ENCODE measurements at places on chromosomes 11 and 22.

DNA sequence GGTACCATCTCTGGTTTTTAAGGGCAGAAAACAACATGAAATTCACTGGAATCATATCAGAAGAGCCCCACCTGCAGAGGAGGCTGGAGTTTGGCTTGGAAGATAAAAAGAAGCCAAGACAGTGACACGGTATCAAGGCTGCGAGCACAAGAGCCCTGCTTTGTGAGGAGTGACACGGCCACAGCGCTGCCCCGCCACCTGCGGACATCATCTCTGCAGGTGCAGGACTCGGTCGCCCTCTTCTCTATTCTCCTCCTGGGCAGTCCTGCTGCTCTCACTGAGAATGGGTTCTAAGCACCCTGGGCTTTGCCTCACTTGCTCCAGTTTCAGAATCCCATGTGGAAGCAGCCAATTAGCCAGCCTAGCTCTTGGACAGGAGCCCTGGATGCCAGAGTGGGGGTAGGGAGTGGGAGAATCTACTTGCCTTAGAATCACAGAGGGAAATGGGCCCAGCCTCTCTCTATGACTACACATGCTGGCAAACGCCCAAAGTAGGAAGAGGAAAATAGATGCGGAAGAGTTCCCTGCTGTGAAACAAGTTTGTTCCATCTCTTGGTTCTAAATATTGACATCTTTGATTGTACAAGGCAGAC is 17.1 kb downstream of the APOL4 start:
- DNase-seq, result no peak

DNA sequence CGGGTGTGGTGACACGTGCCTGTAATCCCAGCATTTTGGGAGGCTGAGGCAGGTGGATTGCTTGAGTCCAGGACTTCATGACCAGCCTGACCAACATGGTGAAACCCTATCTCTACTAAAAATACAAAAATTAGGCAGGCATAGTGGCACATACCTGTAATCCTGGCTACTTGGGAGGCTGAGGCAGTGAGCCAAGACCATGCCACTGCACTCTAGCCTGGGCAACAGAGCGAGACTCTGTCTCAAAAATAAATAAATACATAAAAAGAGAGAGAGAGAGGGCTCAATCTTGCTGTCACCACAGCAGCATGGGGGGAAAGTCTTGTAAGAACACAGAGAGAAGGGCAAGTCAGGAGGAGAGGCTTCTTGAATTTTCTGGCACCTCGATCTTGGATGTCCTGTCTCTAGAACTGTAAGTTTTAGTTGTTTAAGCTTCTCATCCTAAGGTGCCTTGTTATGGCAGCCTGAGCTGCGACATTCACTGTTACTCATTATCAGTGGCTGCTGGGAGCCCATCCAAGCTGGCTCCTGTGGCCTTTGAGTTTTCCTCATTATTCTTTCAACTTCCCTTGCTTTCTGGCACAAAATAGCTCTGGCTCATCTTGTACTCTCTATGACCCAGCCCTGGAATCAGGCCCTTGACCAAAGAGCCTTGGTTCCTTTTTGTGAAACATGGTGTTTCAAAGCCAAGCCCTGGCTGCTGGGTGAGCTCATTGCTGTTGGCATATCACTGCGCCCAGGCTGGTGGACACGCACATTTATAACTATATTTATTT is 8.0 kb upstream of the PSMC3 start:
- DNase-seq, result no peak

DNA sequence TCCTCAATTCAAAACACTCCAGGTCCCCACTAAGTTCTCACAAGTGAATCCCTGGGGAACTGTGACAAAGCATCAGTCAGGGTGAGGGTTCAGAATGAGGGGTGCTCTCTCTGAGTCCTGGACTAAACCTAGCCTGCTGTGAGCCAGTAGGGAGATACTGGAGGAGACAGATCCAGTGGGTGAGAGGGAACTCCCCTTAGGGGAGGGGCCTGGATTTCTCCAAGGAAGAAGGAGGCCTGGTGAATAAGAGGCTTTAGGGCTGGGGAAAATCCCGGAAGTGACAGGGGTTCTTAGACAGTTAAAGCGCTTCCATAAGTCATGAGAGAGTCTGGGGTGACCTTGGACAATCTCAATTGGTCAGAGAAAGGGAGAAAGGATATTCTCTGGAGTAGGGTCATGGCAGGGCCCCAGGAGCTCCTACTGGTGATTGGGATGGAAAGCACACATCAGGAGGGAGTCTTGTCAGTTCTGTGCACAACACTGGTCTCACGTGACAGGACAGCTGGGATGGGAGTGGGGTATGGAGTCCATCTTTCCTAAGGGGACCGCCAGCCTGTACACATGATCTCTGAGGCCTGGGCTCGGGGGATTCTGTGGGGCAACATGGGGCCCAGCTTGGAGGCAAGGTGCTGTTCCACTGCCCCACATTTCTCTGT is 1.5 kb downstream of the TBC1D10A start:
- DNase-seq, result no peak

DNA sequence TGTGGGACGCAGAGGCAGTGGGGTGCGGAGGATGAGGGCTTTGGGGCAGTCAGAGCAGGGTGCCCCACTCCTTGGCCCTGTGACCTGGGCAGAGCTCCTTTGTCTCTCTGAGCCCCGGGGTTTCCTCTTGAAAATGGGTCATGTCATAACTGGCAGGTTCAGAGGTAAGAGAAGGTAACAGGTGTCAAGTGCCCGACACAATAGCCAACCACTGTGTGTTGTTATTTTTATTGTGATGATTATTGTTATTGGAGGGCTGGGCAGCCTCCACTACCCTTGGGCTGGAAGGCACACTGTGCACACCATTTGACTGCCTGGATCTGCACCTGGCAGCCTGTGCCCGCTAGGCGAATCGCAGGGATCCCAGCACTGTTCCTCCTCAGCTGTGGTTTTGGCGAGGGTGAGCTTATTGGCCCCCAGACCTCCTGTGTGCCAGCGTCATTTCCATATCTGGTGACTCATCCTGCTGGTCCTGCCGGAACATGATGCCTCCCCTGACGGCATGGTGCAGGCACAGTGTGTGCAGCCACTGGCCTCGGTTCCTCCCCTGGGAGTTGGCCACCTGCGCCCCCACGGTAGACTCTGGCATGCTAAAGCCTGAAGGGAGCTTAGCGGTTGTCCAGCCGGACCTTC is 15.4 kb upstream of the SOX10 start:
- DNase-seq, result peak; percentile 11

DNA sequence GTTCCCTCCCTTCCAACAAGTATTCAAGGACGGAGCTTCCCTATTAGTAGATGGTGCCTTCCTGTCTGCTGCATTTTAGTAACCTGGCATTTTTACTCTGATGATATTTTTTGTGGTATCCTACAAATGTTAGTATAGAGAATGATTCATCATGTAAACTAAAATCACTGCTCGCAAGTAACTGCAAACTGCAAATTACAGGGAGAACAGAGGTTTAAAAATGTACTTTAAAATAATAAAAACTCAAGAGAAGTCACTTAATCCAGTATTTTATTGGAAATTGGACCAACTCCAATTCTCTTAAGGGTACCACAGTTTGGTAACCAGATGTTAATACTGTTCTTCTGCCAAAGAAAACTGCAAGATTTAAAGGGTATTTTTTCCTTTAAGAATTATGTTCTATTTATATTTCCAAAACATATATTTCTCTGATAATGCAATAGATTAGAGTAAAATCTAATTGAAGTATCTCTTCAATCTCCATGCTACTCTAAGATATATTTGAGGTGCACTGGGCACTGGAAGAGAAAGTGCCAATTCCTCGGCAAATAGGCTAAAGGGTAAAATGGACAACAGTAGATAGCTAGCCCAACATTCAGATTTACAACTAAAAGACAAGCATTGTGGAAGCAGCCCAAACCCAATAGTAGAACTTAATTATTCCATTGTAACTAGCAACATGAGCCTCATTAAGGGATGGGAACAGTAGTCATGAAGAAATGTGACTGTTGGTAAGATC is 298.0 kb downstream of the TTC28 start:
- no peak for DNase-seq

DNA sequence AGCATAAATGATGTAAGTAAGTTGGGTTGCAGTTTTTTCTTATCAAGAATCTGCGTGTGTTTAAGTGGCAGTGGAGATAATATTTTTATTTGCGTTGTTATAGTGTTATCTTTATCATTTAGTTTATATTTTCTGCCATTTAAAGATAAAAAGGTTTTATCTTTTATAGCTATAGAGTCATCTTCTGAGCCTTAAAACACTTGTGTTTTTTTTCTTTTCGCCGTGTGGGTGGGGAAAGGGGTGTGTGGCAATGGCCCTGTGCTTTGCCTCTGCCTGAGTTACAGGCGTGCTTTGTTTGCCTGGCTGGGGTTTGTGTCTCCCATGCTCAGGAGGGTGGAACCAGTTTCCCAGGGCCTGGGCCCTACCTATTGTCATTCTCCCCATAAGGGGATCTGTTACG is 16.2 kb downstream of the ARHGEF12 start:
- DNase-seq, result no peak

GRCh38 chr11:69914286-69915150 is 95.3 kb upstream of the FGF3 start:
- DNase-seq, result no peak

- DNase-seq, result no peak
Measured at GRCh38 chr11:16204261-16204660, 152.1 kb downstream of the SOX6 start.

GRCh38 chr11:15724601-15725000 is 609.9 kb downstream of the INSC start:
- DNase-seq, result no peak

DNA sequence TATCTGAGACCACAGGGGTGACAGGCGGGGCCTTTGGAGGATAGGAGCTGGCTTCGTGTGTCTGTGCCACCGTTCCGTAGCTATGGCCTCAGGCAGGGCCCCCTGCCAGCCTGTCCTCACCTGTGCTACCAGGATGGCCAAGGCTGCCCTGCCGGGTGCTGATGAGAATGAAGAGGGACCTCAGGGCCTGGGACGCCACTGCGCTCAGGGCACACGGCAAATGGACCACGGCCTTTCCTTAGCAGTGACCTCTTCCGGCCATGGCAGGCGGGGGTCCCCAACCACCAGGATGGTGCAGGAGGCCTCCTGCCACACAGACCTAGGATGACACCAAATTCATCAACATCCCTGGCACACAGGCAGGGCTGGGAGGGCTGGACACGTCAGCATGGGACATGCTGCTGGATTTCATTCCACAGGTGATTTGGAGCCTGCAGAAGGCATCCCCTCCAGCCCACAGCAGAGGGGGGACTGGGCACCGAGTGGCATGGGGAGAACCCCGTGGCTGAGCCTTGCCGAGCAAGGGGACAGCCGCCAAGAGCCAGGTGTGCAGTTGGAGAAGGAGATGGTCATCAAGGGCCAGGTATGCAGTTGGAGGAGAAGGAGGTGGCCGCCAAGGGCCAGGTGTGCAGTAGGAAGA is 1321.0 kb downstream of the BRD1 start:
- DNase-seq, result no peak

DNA sequence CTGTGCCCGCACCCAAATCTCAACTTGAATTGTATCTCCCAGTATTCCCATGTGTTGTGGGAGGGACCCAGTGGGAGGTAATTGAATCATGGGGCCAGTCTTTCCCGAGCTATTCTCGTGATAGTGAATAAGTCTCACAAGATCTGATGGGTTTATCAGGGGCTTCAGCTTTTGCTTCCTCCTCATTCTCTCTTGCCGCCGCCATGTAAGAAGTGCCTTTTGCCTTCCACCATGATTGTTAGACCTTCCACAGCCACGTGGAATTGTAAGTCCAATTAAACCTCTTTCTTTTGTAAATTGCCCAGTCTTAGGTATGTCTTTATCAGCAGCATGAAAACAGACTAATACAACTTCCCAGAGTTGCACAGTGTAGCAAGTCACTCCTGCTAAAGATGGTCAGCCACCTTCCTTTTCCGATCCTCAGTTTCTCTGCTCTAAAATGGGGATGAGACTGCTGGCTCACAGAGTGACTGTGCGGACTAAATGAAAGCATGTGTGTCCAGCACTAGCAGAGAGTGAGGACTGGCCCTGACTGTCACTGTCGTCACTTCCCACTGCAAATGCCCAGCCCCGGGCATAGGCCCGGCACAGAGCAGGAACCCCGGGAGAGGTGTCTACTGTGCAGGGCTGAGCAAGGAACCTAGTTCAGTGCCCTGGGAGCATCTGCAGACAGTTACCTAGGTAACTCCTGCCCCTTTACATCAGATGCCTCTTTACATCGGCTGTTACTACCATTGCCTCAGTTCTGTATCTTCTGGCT is 9.5 kb downstream of the TSKU start:
- DNase-seq, result no peak

- DNase-seq, result no peak
Measured at GRCh38 chr22:20413217-20414058, 19.5 kb downstream of the ZNF74 start.

GRCh38 chr11:86559311-86559945 is 113.0 kb downstream of the ME3 start:
- DNase-seq, result no peak

DNA sequence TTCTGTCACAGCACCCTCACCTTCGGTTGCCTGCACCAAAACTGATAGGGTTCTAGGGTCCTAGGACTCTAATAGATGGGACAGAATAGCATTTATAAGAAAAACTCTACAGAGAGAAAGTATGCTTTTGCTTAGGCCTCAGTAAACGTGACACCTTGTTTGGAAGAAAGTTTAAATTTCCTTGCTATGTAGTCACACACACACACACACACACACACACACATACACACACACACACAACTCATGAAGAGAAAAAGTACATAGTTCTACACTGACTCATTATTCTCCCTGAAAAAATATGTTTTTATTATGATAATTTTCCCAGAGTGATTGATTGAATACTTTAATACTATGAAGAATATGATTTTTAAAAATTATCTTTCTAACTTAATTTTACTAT is 220.8 kb upstream of the SNX19 start:
- DNase-seq, result no peak

- no peak for DNase-seq
Measured at GRCh38 chr11:86442420-86442819, 67.7 kb downstream of the CCDC81 start.

Data from activated CD4-positive, alpha-beta memory T cell treated with anti-CD3 and anti-CD28 coated beads for 36 hours (primary cell).